ENCODE measurements at places on chromosomes 6 and 20.

GRCh38 chr6:77774457-77774856 lies 121.6 kb downstream of the MEI4 start:
- DNase-seq = no peak

GRCh38 chr6:14423330-14423729 lies 305.8 kb downstream of the CD83 start:
- no peak for DNase-seq

GRCh38 chr6:37177077-37177934 lies 7.4 kb downstream of the PIM1 start:
- no peak for DNase-seq

GRCh38 chr6:43180985-43181384 lies 1.0 kb upstream of the CUL9 start:
- DNase-seq = no peak

DNA sequence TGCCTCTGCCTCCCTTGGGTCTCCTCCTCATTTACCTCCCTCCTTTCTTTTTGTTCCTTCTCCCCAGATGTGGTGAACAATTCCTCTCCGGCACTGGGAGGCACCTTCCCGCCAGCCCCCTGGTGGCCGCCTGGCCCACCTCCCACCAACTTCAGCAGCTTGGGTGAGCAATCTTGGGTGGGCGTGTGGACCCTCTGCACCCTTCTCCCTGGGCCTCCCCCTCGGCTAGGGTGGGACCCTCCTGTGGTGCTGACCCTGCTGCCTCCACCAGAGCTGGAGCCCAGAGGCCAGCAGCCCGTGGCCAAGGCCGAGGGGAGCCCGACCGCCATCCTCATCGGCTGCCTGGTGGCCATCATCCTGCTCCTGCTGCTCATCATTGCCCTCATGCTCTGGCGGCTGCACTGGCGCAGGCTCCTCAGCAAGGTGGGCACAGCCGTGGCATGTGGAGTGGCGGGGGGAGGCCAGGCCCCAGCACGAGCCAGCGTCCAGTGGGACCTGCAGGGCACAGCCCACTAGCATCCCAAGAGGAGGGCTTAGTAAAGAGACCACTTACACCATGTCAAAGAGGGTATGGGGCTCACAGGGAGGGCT lies 8.8 kb downstream of the DDR1 start:
- DNase-seq = no peak

DNA sequence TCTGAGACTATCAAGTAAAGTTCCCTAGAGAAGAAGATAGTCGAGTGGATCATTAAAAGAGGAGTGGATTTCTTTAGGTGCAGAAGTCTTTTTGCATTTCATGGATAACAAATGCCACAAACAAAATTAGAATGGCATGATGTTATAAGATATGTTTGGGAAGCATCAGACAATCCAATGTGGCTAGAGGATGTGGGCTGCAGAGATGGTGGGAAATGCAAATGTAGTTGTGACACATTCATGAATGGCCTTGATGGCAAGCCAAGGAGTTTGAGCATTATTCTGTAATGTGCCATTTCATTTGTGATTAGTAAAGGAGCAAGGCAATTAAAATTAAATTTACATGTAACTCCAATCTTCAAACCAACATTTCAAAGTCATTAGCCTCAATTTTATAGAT lies 211.9 kb downstream of the CENPW start:
- no peak for DNase-seq

DNA sequence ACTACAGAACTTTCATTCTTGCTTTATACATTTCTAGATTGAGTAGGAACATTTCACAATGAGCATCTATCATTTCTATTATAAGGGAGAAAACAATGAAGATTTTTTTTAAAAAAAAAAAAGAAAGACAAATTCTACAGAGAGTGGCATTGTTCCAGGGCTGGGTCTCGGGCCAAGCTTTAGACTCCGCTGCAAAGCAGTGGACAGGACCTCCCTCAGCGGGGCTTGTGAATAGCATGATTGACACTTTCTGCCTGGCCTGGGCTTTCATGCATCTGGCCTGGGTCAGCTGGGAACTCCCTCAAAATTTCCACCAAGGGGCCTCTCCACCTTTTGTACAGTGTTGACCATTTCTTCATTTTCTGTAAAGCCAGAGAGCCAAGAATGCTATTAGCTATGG lies 55.8 kb upstream of the HIVEP2 start:
- DNase-seq = no peak

DNA sequence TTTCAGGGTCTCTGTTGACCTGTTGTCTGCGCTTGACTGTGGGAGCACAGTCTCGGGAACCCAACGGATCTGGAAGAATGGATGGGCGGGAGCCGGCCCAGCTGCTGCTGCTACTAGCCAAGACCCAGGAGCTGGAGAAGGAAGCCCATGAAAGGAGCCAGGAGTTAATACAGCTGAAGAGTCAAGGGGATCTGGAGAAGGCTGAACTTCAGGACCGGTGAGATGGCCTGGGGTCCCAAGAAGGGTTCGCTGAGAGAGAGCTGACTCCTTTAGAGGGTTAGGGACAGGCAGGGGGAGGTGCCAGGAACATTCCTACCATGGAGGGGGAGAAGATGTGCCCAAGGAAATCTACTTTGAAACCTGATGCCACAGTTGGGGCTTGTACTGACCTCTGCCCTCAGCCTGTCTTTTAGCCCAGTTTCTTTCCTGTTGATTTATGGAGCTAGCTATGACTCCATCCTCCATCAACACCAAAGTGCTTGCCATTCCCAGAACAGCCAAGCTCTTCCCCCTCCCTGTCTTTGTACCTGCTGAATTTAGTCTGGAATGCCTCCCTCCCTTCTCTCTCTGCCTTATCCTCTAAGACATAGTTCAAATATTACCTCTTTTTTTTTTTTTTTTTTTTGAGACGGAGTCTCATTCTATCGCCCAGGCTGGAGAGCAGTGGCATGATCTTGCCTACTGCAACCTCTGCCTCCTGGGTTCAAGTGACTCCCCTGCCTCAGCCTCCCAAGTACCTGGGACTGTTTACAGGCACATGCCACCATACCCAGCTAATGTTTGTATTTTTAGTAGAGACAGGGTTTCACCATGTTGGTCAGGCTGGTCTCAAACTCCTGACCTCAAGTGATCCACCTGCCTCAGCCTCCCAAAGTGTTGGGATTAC lies 12.2 kb downstream of the CEP250 start:
- DNase-seq = no peak

GRCh38 chr6:147040121-147040910 lies 163.9 kb upstream of the STXBP5 start:
- DNase-seq = no peak

- no peak for DNase-seq
These were observed 4.5 kb downstream of the FOXO3 start for GRCh38 chr6:108565091-108565766.

GRCh38 chr20:40945754-40946450 lies 82.7 kb upstream of the TOP1 start:
- no peak for DNase-seq

- DNase-seq = no peak
These were observed 167.1 kb upstream of the FUT9 start for GRCh38 chr6:95848717-95849116.

- DNase-seq = no peak
These were observed 631.7 kb downstream of the TFAP2B start for GRCh38 chr6:51450248-51450957.

GRCh38 chr6:11412616-11413015 lies 124.9 kb upstream of the TMEM170B start:
- DNase-seq = no peak

GRCh38 chr20:38872036-38872435 lies 54.2 kb upstream of the FAM83D start:
- peak; percentile 65 for DNase-seq

- no peak for DNase-seq
These were observed 220.7 kb downstream of the ZFAND3 start for GRCh38 chr6:38040254-38040653.

GRCh38 chr6:34672657-34673043 lies 23.9 kb downstream of the ILRUN start:
- no peak for DNase-seq

All from activated effector memory CD4-positive, alpha-beta T cell treated with anti-CD3 and anti-CD28 coated beads, Interleukin-2, amount 50 U/mL, for 16 hours (primary cell).